ENCODE measurements at places on chromosomes 11 and 22.

GRCh38 chr11:44466531-44467205 lies 98.8 kb upstream of the CD82 start:
- ATAC-seq: no peak

GRCh38 chr11:115912484-115912945 lies 408.3 kb upstream of the CADM1 start:
- no peak for ATAC-seq

- no peak for ATAC-seq
Measured at GRCh38 chr22:24390576-24390975, 36.8 kb upstream of the ADORA2A start.

- ATAC-seq: no peak
Measured at GRCh38 chr11:110862407-110862806, 150.2 kb upstream of the ARHGAP20 start.

GRCh38 chr11:84853841-84854497 lies 773.2 kb downstream of the DLG2 start:
- no peak for ATAC-seq

DNA sequence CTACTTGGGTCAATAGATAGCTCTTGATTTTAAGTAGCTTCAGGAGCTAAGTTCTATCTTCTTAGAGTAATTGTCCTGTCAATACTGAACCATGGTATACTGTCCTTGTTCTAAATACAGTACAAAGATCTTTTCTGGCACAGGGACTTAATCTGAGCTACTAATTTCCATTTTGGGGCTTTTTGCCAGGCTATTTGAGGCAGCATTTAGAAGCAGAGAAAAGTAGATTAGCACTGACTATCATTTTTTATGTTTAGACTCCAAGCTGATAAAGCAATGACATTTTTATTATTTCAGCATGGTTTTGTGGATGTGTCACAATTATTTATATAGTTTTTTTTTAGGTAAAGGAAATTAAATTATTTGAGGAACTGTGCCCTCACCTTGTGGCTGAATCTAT lies 163.2 kb downstream of the FAT3 start:
- no peak for ATAC-seq
